T1000 (cell line): ENCODE measurements at places on chromosomes 6 and 20.

DNA sequence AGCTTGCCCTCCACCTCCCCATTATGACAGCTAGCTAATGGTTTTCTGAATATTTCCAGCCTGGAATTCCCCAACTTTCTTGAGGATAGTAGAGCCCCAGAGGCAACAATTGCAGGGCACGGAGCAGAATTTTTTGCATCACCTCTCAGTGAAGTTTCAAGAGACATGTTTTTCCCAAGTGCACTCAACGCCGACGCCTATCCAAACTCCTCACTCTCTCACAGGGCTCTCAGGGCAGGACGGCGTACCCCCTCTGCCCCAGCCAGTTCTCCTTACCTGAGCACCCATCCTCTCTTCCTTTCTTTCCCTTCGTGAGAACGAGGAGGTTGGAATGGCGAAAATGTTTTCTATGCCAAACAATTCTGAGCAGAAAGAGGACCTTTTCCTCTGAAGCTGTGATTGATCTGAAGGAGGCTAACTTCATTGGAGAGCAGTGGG, 83.1 kb upstream of the FOXQ1 start:
- DNase-seq, result no peak

DNA sequence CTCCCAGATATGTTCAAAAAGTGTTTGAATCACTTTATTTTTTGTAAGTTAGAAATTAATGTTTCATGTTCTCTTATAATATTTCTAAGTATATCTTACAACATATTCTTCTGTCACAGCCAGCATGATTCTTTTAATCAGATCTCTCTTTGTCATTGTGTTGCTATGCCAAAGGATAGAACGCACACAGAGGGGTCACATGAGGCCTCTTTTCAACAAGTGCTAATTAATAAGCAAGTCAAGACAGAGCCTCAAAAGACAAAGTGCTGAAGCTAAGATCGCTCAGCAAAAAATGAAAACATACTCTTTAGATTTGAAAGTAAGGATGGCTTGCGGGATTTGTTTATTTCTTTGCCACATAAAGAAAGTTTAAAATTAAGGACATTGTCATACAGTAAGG, 508.8 kb upstream of the PTCHD4 start:
- no peak for DNase-seq

- DNase-seq, result no peak
Measured at GRCh38 chr6:19524366-19525186, 312.6 kb upstream of the ID4 start.

- DNase-seq, result no peak
Measured at GRCh38 chr6:161169696-161170095, 104.2 kb downstream of the AGPAT4 start.

DNA sequence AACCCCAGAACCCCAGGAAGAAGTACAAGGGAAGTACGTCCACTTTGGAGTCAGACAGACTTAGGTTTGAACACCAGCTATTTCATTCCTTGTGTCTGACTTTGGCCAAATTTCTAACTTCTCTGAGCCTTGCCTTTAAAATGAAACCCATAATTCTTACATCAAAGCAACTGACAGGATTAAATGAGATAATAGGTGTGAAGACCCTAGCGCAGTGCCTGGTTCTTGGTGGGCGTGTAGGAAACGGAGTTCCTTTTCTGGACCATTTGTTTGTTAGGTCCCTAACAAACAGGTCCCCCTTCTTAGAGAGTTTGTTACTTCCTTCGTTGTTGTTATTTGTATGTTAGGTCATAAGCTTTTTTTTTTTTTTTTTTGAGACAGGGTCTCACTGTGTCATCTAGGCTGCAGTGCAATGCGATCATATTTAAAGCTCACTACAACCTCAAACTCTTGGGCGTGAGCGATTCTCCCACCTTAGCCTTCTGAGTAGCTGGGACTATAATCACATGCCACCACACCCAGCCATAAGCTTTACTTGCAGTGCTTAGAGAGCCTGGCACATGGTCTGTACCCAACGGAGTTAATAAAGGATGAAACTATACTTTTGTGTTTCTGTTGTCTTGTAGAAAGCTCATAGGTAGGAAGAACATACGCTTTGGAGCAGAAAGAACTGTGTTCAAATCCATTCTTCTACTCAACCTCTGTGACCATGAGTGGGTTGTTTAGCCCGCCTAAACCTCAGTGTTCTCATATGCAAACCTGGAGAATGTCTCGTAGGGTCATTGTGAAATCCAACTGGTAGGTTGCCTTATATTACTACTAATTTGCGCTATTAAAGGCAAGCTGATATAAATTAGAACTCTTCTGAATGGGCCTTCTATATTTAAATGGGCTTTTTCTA, 21.8 kb upstream of the MROH8 start:
- no peak for DNase-seq

- DNase-seq, result no peak
Measured at GRCh38 chr6:149108038-149108748, 209.3 kb upstream of the TAB2 start.

DNA sequence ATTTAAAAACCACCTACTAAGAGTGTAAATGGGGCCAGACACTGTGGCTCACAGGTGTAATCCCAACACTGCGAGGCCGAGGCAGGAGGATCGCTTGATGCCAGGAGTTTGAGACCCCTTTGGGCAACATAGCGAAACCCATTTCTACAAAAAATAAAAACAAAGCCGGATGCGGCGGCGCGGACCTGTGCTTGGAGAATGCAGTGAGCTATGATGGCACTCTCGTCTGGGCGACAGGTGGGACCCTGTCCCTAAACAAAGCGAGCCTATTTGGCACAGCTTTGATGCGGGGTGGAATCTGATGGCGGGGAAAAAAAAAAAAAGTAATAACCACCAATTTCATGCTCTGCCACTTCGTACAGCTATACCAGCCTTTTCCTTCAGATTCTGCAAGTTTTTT, 1.1 kb downstream of the TCP1 start:
- no peak for DNase-seq

DNA sequence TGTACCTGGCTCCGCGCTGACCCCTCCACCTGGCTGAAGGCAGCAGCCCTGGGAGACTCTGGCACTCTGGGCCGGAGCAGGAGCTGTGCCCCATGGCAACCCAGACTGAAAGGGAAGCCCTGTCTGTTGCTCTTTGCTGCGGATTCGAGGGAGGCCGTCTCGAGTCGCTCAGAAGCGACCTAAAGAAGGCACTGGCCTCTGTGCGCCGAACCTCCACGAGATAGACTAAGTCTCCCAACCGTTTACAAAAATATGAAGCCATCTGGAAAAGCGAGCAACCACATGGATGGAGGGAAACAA, 10.5 kb upstream of the TBX18 start:
- no peak for DNase-seq

GRCh38 chr6:13152764-13153163, 175.6 kb downstream of the TBC1D7 start:
- no peak for DNase-seq

- DNase-seq, result no peak
Measured at GRCh38 chr20:5135363-5136012, 8.7 kb downstream of the CDS2 start.

DNA sequence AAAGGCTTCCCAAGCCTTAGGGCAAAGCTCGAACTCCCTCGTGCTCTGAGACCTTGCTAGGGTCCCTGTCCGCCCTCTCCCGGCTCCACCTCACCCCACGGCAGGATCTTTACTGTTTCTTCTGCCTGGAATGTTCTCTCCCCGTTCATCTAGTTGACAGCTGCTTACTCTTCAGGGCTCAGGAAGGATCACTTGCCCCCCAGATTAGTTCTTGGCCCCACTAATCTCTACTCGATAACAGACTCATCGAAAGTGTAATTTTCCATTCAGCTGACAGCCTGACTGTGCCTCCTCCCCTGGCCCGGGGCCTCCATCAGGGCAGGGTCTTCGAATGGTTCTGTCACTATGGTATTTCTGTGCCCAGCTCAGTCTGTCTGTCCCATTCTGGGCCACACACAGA, 3.1 kb downstream of the MAP1LC3A start:
- no peak for DNase-seq

DNA sequence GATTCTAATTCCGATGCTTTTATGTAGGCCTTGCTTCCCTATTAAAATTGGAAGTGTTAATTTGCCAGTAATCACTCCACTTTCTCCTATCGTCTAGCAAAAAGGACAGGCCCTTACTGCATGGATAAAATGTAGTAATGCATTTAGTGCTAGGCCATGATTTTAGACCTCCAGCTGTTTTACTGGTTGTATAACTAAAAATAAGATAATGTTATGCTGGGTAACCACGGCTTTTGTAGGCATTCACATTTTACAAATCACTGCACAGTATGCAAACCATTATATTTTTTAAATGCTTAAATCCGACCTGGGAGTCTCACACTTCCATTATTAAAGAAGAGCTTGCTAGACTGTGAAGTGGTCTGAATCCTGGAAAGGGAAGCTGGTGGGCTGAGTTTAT, 179.5 kb downstream of the TFAP2A start:
- no peak for DNase-seq

- no peak for DNase-seq
Measured at GRCh38 chr20:20251317-20251716, 116.6 kb upstream of the INSM1 start.

DNA sequence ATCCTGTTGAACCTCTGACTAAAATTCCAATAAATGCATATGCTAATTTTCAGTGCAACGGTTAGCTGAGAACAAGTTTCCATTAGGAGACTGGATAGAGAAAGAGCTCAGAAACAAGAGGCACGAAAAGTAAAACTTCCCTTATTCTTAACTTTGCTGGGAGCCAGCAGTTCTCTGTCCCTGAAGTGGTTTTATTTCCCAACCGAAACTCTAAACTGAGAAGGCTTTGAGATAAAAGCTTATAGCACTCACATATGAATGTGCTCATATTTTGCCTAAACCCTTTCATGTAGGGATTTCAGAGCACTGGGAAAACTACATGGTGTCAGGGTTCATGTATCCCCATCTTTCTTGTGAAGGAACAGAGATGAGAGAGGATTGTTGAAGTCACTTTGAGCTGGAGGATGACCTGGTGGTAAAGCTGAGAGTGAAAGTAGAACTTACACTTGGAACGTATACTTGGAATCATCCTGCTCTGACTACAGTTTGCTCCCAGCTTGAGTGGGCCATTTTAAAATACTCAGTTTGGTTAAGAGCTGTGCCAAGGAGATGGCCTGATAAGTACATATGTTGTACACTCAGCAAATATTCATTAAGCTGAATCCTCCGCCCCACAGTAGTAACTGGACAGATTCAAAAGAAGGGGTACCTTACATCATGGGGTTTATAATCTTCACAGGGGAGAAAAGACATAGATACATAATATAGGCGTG, 324.2 kb upstream of the CNR1 start:
- DNase-seq, result no peak

DNA sequence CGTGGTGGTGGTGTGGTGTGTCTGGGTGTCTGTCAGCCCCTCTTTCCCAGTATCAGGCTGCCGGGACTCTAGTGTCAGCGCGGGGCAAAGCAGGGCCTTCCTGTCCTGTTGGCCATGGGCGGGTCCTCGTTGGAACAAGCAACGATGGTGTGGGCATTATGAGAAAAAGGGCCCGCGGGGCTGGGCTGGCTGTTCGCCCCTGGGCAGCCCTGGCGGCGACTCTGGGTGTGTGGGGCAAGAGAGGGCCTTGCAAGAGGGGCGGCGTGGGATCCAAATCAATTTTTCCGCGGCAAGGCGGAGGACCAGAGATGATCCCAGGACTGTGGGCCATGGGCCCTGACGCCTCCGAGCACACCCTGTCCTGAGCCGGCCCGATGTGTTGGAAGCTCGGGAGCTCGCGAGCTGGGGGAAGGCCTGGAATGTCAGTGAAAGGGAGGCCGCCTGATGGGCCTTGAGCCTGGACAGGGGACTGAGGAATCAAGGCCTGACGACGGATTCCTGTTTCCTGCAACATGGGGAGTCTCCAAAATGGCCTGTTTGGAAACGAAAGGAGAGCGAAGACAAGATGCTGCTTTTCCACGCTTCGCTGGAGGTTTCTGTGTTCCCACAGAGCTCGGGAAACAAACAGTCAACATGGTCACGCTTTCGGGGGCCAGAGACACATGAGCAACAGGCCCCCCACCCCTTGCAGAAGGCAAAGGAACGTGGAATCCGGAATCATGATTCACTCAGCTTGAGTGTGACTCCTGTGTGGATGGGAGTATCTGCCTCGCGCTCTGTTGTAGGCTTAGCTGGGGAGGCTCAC, 364.7 kb upstream of the DEFB115 start:
- no peak for DNase-seq

DNA sequence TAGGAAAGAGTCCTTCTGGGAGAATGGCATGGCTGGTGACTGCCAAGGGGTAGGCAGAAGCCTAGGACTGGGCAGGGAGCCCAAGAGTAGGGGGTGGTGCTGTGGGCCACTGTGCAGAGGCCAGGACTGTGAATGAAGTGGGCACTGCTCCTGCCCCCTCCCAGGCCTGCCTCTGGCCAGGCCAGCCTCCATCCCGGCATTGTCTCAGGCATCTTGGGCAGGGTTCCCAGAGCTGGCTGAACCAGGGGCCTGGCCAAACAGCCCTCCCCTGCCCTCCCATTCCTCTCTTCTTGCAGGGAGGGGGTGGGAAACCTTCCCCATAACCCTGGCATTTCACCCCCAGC, 81.6 kb downstream of the MRPL14 start:
- DNase-seq, result no peak

GRCh38 chr20:44858606-44859360, 26.7 kb upstream of the YWHAB start:
- DNase-seq, result no peak

GRCh38 chr6:3888153-3888957, 39.2 kb downstream of the FAM50B start:
- DNase-seq, result no peak

DNA sequence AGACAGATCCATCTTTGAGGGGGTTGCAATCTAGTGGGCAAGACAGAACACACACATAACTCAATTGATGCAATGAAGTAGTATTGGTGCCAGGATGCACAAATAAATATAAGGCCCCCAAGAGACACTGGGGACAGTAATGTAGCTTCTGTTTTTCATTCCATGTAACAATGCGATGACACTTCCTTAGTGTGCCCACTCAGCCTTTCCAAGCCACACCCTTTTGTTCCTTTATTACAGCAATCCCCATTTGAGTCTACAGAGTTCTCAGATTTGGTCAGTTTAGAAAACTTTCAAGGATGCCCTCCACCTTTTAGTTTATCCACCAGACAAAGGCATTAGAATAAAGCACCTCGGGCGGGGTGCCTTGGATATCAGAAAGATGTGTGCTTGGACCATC, 15.5 kb downstream of the TGM3 start:
- DNase-seq, result no peak

GRCh38 chr6:43790031-43790430, 20.0 kb downstream of the VEGFA start:
- no peak for DNase-seq

GRCh38 chr6:169975286-169975685, 223.9 kb downstream of the ERMARD start:
- no peak for DNase-seq

- DNase-seq, result no peak
Measured at GRCh38 chr20:50663095-50663821, 28.1 kb downstream of the RIPOR3 start.

GRCh38 chr20:62408640-62409039, 1.6 kb upstream of the CABLES2 start:
- DNase-seq, result no peak

- DNase-seq, result no peak
Measured at GRCh38 chr6:28232785-28233184, 7.7 kb downstream of the ZSCAN9 start.

GRCh38 chr6:119076173-119076572, 2.3 kb downstream of the FAM184A start:
- no peak for DNase-seq
